ENCODE measurements at places on chromosomes 5 and 9.
A peak's percentile ranks its signal among the peaks of the same experiment; 100 is the strongest.

DNA sequence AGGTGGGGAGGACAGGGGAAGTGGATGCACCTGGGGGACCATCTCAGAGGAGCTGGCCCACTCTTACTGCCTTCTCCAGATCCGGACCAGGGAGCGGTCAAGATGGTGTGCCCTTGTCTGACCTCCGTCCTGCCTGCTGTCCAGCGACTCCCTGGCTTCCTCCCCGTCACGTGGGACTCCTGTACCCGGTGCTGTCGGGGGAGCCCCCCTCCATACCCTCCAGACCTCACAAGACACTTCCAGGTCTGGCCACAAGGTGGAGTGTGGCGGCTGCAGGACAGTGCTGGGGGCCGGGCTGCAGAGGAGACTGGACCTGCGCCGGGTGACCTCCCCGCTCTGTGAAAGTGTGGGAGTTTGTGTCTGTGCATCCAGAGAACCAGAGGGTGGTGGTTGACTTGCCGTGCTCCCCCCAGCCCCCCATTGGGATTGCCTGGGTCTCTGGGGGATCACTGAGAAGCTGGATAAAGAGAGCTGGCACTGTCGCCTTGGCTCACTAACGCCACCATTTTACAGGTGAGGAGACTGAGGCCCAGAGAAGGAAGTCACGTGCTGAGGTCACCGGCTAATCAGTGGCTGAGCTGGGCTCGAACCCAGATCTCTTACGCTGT, 1.9 kb upstream of the CRB2 start:
- DNase-seq: peak; percentile 63

DNA sequence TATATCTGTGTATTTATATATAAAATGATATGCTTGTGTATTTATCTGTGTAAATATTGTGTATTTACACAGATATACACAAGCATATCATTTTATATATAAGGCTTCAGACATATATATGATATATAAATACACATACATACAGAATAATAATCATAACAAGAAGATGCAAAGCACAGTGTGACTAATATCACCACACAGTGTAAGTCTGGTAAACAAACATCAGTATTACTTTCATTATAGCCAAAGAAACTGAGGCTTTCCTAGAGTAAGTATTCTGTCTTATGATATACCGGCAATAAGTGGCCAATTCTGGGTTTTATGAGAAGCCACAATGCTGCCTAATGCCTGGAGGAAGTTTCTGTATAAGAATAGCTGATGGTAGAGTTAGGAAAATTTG, 29.9 kb upstream of the RAPGEF6 start:
- no peak for DNase-seq

- DNase-seq: no peak
Observed at GRCh38 chr9:124309667-124310084, 51.9 kb downstream of the NEK6 start.

DNA sequence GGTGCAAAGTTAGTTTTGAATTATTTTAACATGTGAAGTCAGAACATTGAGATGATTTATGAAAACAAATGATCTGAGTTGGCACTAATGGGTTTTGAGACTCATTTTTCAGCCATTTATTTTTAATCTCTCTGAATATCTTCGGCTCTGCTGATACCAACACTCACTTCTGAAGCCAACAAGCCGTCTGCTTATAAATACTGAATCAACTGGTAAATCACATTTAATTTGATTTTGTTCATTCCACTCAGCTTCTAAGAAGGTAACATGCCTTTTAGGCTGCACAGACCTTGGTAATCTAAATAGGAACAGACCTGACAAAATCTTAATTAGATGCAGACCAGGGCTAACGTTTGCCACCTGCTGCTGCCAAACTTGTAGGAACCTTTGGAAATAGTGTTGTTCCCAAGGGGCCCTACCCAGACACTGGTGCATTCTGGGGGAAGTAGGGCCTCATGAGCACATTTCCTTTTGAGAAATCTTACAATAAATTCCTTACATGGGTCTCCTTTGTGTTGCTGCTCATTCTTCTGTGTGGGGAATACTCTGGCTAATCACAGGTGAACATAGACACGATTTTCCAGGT, 182.2 kb downstream of the KCTD16 start:
- no peak for DNase-seq

DNA sequence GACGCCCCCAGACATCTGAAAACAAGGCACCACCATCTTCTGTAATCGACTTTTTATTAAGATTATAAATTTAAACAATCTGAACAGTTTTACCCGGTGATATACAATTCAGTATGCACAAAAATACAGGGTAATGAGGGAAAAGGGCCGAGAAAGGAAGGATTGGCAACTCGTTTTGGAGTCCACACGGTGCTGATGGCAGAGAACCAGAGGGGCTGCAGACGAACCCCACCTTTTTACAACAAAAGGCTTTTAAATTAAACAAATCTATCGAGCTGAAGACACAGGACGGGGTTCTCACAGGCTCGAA, 2.6 kb downstream of the IER5L start:
- DNase-seq: no peak

DNA sequence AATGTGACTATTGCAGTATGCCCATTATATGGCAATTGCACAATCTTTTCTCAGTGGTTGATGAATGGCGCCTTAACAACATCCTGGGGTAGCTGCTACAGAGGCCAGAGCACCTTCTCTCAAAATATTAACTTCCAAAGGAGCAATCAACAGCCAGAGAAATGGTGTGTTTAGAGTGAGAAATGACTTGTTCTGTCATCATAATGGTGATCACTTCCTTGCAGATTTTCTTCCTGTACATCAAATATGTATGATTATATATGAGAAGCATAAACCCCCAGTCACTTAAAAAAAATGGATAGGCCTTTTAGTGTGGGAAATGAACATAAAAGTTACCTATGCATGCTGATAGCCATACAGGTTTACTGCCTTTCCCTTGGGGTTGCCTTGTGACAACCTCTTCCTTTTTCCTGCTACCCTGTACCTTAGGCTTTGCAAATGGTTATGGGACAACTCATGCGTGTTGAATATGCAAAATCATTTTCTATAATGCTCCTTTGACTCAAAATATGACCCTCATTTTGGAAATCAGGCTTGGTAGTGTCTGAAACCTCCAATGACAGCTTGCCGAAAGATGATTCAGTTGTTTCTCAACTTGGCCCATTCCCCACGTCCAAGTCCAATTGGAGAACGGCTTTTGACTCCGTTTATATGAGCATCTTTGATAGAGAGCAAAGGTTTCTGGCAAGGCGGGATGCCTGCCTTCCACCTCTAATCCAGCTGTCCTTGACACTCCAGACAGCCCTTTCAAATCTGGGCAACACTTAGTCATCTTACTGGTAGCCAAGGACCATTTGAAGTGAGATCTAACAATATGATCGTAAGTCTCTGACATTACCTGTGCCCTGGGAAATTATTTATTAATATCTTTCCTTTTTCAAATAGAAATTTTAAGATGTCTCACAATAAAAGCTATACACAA, 69.3 kb downstream of the SLC1A1 start:
- no peak for DNase-seq

- DNase-seq: no peak
Observed at GRCh38 chr5:107235167-107235566, 435.6 kb downstream of the EFNA5 start.

DNA sequence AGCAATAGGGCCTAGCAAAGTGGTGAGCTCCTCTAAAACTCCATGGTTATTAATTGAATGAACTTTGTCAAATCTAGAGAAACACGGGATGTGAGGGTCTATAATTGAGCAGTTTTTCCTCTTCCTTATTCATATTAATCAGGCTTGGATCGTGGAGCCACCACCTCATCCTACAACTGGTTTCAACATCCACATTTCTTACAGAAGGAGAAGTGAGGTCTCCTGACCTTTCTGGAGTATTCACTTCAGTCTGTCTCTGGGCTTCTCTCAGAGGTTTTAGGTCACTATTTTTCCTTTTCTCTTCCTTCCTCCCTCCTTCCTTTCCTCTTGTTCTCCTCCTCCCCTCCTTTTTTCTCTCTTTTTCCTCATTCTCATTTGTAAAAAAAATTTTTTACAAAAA, 177.3 kb upstream of the ACTBL2 start:
- no peak for DNase-seq

- no peak for DNase-seq
Observed at GRCh38 chr5:36653044-36653705, 46.8 kb downstream of the SLC1A3 start.

DNA sequence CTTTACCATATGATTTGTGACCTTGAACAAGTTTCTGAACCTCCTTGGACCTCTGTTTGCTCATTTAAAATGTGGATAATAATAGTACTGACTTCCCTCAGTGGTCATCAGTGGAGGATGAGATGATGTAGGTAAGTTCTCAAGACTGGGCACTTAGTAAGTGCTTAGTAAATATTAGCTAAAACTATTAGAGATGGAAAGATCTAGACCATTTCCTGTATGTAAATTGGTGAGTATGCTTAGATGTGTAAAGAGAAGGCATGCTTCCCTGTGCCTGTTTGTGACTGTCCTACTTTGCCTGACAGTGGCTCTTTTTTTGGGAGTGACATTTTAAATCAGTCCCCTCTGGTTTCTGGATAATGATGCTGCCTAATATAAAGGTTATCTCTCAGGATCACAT, 288.1 kb downstream of the GABRB2 start:
- no peak for DNase-seq

- no peak for DNase-seq
Observed at GRCh38 chr5:76548525-76549229, 74.5 kb downstream of the F2RL2 start.

- no peak for DNase-seq
Observed at GRCh38 chr5:55021821-55022220, 2.2 kb upstream of the GZMK start.

- no peak for DNase-seq
Observed at GRCh38 chr5:137862251-137862650, 5.4 kb upstream of the MYOT start.

All from CMK (cell line).